PC-9 (cell line): ENCODE measurements at places on chromosomes 7 and 10. TPM values are rescaled to one million over a fixed set of nuclear protein-coding genes. Genes with fewer than 3 reads are reported as not detected.

Gene BMPER
- 0.33 and 0.50 TPM in 2 replicates for total RNA-seq

Gene RBP4
- 0.57 TPM in 1 of 2 replicates, not detected in the other for total RNA-seq

Gene LRRC4
- total RNA-seq, result 0.10 and 0.39 TPM in 2 replicates

Gene MSMB
- total RNA-seq, result not detected in 2 replicates

GRCh38 chr7:141573511-141573910 is 22.3 kb downstream of the AGK start:
- DNase-seq, result no peak
- H3K4me3 ChIP-seq, result no peak overlapping the region
- H3K27ac ChIP-seq, result no peak overlapping the region
- H3K4me1 ChIP-seq, result no peaks in the 10 kb centered on the region
- peaks cover 15% of the 10 kb centered on the region for H3K36me3 ChIP-seq

GRCh38 chr7:90119178-90119971 is 34.9 kb upstream of the STEAP1 start:
- DNase-seq, result no peak
- H3K4me1 ChIP-seq, result no peaks in the 10 kb centered on the region
- H3K27me3 ChIP-seq, result no peaks in the 10 kb centered on the region
- H3K36me3 ChIP-seq, result no peaks in the 10 kb centered on the region
- H3K27ac ChIP-seq, result no peak overlapping the region

- H3K4me1 ChIP-seq, result no peaks in the 10 kb centered on the region
- H3K27me3 ChIP-seq, result peaks cover 58% of the 10 kb centered on the region
- no peaks in the 10 kb centered on the region for H3K36me3 ChIP-seq
- no peak overlapping the region for H3K27ac ChIP-seq
Measured at GRCh38 chr7:132622081-132622480, 45.8 kb upstream of the PLXNA4 start.

GRCh38 chr10:78600740-78601139 is 468.0 kb upstream of the ZMIZ1 start:
- H3K36me3 ChIP-seq, result no peaks in the 10 kb centered on the region
- H3K4me1 ChIP-seq, result no peaks in the 10 kb centered on the region
- DNase-seq, result no peak

GRCh38 chr7:70833726-70834125 is 298.2 kb upstream of the GALNT17 start:
- no peak for DNase-seq
- H3K36me3 ChIP-seq, result no peaks in the 10 kb centered on the region
- peaks cover 9% of the 10 kb centered on the region; the same call in 1 of the 2 replicates for H3K27me3 ChIP-seq
- no peaks in the 10 kb centered on the region for H3K4me1 ChIP-seq
- no peak overlapping the region for H3K27ac ChIP-seq

- H3K4me3 ChIP-seq, result peak overlapping the region; percentile 98
- H3K27ac ChIP-seq, result peak overlapping the region; percentile 58
- DNase-seq, result no peak
- H3K36me3 ChIP-seq, result no peaks in the 10 kb centered on the region; the same call in 1 of the 2 replicates
Measured at GRCh38 chr10:929960-930624, 1.4 kb downstream of the LARP4B start.
